ENCODE measurements at places on chromosomes 1 and 21.

- no peak for DNase-seq
Measured at GRCh38 chr1:219564109-219564508, 48.8 kb downstream of the ZC3H11B start.

- DNase-seq: peak; percentile 54
Measured at GRCh38 chr1:23196627-23197328, 20.5 kb downstream of the HTR1D start.

GRCh38 chr1:178530037-178530402 is 17.1 kb downstream of the TEX35 start:
- DNase-seq: no peak

DNA sequence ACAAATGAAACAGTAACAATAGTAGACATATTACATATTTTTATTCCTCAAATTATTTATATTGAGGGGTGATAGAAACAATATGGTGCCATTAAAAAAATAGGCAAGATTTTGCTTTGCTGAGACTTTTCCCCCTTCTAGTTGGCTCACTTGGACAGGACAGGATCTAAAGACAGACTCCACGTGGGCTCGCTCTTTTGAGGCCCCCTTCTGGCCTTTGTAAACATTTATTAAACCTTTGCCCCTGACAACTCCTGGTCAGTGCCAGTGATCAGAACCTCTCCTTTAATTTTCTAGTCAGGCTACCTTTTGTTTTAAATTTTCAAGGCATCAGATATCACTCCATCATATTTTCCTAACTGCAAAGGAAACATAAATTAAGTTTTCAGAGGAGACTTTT is 49.7 kb upstream of the IFI44L start:
- DNase-seq: no peak

- DNase-seq: no peak
Measured at GRCh38 chr1:49045371-49045770, 268.7 kb upstream of the BEND5 start.

DNA sequence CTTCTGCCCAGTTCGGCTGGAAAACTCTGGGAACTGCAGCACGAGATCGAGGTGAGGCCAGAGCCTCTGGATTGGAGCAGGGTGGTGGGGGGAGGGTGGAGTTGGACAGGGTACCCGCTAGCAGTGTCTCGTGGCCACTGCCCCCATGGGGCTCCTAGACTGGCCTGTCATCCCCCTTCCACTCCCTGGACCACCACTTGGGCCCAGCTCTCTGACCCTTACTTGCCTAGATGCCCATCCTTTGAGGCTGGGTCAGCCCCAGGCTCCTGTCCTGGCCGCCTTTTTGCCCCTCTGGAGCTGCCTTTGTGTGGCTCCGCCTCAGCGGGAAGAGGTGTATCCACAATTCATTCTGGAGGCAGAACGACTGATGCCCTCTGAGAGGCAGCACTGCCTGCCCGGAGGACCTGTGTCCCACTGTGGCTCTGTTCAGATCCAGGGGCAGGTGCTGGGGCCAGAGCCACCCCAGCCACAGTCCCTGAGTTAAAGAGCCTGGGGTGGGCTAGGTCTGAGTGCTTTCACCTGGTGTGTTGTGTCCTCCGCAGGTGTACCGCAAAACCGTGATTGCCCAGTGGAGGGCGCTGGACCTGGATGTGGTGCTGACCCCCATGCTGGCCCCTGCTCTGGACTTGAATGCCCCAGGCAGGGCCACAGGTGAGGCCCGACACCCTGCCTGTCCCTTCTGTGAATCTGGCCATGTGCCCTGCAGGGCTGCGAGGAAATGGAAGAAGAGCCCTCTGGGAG is 17.7 kb downstream of the FAAH start:
- no peak for DNase-seq

GRCh38 chr21:16241479-16241963 is 511.7 kb downstream of the USP25 start:
- no peak for DNase-seq

DNA sequence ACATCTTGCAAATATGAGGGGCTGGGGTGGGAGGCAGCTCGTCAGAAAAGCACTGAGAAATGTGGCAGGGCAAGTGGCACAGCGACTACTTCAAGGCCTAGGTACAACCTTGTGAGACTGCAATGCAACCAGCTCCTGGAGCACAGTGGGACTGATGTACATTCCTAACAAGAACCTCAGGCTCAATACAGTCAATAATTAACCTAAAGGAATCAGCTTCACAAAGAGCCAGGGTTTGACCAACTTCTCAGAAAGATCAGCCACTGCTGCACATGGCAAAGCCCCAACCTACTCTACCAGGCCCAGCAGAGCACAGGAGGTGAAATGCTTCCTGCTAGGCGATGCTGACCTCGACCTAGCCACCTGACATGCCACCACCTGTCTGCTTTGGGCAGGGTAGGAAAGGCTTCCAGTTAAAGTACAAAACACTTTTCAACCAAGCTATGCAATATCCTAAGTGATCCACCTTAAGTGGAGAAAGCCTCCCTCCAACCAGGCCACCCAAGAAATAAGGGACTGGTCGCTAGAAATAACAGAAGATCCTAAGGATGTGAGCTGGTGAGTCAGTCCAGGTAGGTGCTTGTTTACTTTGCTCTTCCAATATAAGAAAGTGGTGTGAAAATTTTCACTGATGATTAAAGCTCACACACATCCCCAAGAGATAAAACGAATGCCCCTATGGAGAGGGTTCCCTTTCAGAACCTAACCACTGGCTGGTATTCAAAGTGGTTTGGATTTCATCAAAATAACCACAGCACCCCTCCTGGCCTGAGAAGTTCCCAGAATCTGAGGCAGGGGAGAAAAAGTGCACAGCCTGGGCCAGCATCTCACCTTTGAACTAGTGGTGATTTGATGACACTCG is 2.1 kb downstream of the RIPK4 start:
- no peak for DNase-seq

DNA sequence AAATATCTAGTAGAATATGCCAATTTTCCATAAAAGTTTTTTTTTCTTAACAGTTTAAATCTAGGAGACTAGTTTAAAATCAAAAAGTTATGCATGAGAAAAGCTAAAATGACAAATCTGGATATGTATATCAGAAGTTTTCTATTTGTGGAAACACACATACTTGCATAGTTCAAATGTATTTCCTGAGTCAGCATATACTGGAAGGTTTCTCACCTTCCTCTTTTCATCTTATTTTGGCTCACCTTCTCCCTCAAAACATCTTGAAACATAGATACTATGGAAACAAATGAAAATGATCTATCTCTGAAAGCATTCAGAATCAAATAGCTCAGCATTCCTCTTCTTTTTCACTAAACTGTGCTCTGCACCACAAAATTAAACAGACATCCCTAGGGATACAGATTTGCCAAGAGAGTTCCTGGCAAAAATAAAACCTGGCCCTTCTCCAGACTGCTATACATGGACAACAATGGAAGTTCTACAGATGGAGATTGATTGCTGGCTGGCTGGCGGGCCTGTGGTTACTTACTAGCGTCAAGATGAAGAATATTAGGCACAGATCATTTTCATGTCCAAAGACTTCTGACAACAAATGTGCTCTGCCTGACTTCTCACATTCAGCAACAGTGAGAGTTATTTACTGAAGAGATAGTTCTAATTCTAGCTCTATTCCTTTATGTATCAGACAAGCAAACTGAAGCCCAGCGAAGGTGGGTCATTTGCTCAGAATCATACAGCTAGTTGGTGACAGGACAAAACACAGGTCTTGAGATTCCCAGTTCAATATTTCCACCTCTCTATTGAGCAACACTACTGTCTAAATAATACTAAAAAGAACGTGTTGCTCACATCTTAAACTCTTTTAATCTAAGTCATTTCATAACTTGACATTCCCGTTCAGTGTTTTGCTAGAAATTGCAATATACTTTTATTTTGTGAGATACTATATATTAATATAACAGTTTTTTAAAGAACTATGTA is 26.6 kb downstream of the DIPK1A start:
- DNase-seq: peak; percentile 95

DNA sequence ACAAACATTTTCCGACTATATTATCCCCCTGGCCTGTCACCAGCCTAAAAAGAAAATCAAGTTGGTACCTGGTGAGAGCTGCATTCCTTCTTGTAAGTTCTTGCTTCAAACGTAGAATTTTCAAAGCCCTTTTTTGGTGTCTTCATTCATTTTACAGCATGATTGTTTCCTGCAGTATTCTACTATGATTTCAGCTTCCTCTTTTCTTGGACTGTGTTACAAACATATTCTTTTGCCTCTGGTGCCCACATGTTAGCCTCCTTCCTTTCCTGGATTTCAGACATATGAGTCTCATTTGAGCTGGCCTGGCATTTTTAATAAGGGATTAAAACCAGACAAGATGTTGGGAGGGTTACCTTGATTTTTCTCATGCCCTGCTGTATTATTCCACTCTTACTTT is 142.5 kb downstream of the PIGK start:
- no peak for DNase-seq

- DNase-seq: no peak
Measured at GRCh38 chr21:38816400-38816977, 10.8 kb downstream of the ETS2 start.

DNA sequence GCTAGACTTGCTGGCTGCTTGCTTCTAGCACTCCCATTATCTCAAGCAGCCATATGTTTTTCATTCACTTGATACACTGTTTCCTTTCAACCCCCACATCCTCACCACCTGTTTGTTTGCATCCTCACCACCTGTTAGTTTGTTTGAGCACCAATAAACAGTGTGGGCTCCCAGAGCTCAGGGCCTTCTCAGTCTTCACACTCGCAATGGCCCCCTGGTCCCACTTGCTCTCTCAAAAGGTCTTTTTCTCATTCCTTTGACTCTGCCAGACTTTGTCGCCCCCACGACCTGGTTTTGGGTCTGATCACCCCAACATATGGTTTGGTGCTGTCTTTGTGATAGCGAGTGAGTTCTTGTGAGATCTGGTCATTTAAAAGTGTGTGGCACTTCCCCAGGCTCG is 6.2 kb upstream of the PADI4 start:
- no peak for DNase-seq

DNA sequence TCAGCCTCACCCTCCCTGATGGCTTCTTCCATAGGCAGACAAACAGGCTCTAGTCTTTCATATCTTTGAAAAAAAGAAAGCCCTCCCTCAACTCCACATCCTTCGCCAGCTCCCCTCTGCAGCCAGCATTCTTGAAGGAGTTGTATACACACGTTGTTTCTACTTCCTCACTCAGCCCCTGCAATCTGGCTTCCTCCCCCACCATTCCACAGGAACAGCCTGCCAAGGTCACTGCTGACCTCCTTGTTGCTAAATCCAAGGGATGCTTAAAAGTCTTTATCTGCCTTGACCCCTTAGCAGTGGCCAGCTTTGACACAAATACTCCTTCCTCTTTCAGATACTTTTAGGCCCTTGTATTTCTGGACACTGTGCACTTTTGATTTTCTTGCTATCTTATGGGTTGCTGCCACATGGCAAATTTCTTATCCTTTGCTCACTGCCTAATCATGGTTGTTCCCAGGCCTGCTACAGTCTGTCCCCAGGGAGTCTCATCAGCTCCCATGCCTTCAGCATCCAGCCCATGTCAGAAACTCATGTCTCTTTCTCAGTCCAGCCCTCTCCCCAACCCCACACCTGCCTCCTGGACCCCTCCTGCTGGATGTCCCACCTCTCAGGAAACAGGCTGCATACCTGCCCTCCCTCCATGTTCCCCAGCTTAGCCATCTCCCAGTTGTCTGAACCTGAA is 8.3 kb downstream of the FAM229A start:
- DNase-seq: no peak

GRCh38 chr1:185441605-185442004 is 124.6 kb upstream of the IVNS1ABP start:
- no peak for DNase-seq

DNA sequence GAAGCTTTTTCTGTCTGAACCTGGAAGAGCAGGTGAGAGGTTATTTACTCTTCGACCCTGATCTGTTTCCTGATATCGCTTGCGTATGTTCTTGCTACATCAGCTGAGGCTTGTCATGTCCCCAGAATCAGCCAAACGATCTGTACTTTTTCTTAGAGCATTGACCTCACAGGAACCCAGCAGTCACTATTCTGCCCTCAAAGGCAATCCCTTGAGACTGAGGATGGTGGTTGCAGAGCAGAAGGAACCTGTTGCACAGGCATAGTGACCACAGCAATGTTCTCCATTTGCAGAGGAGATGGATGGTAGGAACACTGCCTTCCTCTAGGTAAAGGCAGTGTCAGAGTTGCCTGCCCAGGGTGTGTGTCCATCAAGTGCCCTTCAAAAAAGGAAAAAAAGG is 11.3 kb upstream of the LACTBL1 start:
- DNase-seq: no peak

GRCh38 chr1:119371815-119372214 is 3.2 kb downstream of the HAO2 start:
- no peak for DNase-seq

DNA sequence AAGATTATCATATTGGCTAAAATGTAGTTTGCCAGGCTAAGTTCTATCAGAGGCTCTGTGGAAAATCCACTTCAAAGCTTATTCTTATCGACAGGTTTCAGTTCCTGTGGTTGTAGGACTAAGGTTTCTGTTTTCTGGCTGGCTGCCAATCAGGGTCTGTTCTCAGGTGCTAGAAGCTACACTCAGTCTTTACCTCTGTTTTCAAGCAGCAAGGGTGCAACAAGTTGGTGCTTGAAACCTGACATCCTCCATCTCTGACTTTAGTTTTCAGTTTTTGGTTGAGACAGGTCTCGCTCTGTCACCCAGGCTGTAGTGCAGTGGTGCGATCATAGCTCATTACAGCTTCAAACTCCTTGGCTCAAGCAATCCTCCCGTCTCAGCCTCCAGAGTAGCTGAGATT is 15.3 kb upstream of the TMCO2 start:
- no peak for DNase-seq

- no peak for DNase-seq
Measured at GRCh38 chr1:227362039-227362438, 43.7 kb upstream of the CDC42BPA start.

DNA sequence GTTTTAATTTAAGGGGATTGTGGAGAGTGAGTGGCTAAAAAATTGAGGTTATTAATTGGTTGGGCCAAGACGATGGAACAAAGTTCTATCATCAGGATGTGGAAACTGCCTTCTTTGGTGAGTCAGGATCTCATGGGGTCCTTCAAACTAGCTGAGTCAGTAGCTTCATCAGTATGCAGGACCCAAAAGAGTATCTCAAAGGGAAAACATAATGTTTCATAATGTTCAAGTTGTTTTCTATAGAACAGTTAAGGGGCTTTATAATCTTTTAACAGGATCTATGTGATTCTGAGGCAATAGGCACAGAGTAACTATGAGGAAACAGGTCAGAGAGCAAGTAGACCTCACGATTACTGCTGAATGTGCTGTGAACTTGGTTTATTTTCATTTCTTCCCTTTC is 3.2 kb upstream of the OLFML2B start:
- no peak for DNase-seq

GRCh38 chr1:157925419-157926166 is 67.9 kb upstream of the KIRREL1 start:
- DNase-seq: no peak

DNA sequence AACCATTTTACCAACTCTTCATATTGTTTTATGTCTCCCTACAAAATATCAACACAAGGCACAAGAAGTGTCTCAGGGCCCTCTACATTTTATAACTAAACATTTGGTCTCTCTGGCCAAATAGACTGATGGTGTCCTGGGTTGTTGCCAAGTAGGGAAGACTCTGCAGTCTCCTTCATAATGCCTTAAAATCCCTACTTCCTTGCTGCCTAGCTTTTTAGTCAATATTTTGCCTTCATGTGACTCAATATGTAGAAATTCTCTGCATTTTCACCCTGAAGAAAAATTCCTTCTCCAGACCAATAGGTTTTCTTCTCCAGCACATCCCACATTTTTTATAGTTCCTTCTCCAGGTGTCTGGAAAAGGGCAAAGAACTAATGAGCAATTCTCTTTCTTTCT is 72.6 kb upstream of the IPO9 start:
- DNase-seq: no peak

All from AG09319 (cell line).